ENCODE measurements at places on chromosomes 4 and X.

- DNase-seq: no peak
These were observed 26.7 kb upstream of the TEC start for GRCh38 chr4:48296365-48296764.

- DNase-seq: no peak
These were observed 98.1 kb upstream of the OTUD4 start for GRCh38 chr4:145278341-145279121.

GRCh38 chr4:15736514-15737050 is 33.7 kb downstream of the BST1 start:
- DNase-seq: no peak

GRCh38 chr4:165715989-165716388 is 157.0 kb upstream of the TLL1 start:
- no peak for DNase-seq

DNA sequence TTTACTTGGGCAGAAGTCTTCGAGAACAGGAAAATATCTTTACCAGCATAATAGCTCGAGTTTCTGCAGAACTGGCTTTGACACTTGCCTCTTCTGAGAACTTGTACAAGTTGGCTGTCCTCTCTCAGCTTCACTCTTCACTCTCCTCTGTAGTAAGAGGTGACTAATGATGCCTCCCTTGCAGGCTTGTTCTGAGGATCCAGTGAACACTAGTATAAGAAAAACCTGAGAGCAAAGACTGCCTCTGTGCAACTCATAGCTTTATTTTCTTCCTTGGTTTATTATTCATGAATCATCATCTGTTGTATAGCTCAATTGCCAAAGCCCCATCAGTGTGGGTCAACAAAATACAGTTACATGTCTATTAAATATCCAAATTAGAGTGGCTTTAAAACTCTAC is 266.7 kb upstream of the CLNK start:
- DNase-seq: no peak

DNA sequence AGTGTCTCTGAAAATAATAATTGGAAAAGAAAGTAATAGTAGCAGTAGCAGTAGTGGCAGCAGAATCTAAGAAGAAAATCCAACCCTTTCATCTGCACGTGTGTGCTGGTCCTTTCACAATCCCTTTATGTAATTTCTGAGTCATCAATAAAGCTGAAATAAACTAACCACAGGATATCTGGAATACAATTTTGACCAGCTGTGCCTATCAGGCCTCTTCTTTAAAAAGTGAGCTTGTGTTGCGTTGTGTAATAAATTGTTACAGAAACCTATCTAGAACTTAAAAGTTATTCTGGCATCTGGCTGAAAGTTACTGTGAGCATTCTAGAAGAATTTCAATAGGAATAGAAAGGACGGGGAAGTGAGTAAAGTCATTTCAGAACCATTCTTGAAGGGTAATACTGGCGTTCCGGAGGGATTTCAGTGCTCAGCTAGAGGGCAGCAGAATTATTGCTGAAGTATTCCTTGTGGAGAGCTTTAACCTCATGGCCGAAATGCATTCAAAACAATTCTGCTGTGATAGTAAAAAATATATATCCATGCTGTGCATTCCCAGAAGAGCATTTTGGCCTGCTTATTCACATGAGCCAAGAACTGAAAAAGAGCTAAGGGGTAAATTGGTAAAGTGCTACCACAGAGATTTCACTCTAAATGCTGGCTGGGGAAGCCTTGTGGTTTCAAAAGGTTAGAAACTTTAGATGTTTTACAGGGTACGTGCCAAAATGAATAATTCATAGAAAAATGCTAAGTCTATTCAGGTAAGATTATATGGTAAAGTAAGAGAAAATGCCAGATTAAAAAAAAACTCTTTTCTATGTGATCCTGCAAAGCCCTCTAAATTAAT is 260.6 kb downstream of the NKX6-1 start:
- DNase-seq: no peak

DNA sequence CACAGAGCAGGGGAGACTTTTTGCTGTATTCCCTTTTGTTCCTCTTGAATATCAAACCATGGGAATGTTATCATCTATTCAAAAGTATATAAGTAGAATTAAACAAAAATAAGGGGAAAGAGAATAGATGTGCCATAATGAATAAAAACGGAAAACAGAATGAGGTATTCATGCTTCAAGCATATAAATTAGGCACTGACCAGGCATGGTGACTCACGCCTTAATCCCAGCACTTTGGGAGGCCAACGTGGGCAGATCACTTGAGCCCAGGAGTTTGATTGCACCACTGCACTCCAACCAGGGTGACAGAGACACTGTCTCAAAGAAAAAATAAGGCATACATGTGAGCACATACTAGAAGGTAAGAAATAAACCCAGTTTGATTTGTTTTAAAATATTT is 16.3 kb upstream of the NEUROG2 start:
- no peak for DNase-seq
